ENCODE measurements at places on chromosomes 2 and 18.

DNA sequence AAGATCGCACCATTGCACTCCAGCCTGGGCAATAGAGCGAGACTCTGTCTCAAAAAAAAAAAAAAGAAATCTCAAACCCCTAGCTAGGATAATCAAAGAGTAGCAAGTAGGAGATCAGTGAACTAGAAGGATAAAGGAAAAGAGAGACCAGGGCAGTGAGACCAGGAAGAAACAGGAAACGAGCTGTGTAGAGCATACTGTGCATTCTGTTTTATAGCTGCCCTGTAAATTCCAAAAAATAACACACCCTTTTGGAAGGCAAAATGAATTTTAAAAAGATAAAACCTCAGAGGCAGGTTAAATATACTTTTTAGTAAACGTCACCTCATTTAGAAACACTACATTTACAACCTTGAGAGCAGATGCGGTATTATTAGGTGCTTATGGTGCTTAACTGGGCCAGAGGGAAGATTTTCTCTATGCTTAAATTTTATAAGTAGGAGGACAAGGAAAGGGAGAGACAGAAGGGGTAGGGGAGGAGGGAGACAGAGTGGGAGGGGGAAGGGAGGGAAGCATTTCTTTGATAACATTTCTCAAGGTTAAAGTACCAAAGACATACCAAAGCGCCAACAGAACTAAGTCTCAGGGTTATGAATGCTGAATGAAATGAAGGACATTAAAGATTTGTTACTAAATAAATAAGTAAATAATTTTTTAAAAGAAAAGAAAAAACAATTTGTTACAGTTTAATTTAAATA is 30.1 kb downstream of the FEZ2 start:
- no peak for DNase-seq

- DNase-seq = no peak
Observed at GRCh38 chr2:56244911-56245530, 61.2 kb downstream of the CCDC85A start.

GRCh38 chr2:215413484-215413777 is 22.4 kb downstream of the FN1 start:
- no peak for DNase-seq

DNA sequence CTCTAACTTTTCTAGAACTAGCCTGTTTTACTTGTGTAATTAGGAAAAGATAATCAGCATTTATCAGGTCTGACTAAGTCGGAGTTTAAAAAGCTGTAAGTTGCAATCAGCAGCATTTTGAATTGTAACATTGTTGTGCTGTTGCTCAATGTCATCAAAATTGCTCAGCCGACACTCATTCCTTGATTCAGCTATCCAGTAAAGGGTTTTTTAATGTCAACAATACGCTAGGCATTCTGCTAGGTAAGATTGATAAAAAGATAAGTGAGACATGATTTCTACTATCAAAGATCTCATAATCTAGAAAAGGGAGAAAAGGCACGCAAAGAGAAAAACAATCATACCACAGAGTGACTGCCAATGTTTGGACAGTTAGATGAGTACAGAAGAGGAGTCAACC is 327.1 kb upstream of the CDH2 start:
- DNase-seq = no peak

- DNase-seq = no peak
Observed at GRCh38 chr2:96099861-96100798, 16.2 kb downstream of the ADRA2B start.

DNA sequence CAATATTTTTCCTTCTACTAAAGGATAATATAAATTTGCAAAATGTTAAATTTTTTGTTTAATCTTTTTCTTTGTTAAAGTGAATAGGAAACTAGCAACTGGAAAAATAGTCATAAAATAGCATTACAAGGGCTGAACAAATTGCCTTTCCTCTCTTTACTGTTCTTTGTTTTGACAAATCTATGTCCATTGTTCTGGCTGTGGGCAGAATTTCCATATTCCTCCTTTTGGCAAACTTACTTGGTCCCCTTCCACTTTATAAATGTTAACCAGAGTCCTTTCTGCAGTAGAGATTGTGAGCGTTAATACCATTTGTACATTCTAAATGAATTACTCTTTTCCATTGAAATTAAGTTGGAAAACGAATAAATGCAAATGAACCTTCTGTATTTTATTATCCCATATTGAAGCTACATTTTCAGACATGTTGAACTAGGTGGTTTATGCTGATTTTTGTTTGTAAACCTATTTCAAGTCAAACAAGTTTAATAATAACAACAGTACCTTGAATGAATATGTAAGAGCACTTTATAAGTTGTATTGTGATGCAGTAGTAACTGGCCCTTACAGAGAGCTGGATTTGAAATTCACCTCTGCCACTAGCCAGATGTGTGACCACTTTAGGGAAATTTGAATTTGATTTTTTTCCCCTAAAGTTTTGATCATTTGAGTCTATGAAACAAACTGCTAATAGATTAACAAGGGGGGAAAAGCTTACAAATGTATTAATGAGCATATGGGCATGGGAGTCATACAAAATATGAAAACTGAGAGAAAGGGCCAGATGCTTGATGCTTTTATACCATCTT is 3.3 kb downstream of the RNF125 start:
- no peak for DNase-seq

Measured in stimulated activated CD8-positive, alpha-beta memory T cell treated with anti-CD3 and anti-CD28 coated beads, Interleukin-15, amount 100 ng/mL, for 24 hours (primary cell).